Anterior cingulate cortex (tissue), 58 donors: ENCODE measurements at places on chromosomes 7 and 10.

DNA sequence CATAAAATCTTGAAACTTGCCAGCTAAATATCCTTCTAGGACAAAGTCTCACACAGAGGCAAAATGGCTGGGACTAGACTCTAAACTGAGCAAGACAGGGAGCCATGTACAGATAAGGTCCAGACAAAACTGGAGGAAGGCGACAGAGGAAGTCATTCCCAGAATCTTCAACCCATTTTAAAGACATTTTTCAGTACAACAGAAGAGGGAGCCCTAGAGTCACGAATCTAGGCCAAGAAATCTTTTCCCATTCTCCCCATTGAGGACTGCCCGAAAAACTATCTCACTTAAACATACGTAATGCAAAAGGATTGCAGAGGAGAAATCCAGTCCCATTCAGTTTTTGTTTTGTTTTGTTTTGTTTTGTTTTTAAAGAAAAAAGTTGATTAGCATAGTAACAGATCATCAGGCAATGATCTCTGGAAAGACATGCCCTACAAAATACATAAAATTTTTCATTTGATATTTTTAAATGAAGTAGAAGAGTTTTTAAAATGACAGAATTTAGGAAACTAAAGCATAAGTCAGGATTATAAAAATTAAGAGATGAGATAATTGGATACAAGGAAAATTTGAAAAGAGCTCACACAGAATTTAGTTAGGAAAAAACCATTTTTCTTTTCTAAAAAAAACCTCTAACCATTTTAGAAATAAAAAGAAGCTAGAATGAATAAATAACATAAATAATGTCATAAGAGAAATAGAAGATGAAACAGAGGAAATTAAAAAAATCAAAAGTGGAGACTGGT, 16.9 kb upstream of the PRF1 start:
- DNase-seq: no peak

DNA sequence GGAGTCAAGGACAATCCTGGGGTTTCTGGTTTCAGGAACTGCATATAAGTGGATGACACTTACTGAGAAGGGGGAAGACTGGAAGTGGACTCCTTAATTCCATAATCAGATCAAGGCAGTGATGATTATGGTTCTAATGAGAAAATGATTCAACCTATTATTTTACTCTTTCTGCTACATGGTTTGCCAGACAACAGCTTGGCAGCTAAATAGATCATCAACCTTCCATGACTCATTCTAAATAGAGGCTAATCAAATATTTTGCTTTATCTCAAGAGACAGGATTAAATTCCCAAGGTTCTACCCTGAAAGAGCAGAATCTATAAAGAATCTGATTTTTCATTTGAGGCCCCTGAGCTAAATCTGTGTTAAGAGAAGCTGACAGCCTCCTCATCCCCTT, 46.3 kb downstream of the CNNM1 start:
- no peak for DNase-seq

- DNase-seq: no peak
Observed at GRCh38 chr7:155145477-155146255, 75.5 kb downstream of the HTR5A start.

- no peak for DNase-seq
Observed at GRCh38 chr7:34309116-34309515, 348.9 kb upstream of the NPSR1 start.

DNA sequence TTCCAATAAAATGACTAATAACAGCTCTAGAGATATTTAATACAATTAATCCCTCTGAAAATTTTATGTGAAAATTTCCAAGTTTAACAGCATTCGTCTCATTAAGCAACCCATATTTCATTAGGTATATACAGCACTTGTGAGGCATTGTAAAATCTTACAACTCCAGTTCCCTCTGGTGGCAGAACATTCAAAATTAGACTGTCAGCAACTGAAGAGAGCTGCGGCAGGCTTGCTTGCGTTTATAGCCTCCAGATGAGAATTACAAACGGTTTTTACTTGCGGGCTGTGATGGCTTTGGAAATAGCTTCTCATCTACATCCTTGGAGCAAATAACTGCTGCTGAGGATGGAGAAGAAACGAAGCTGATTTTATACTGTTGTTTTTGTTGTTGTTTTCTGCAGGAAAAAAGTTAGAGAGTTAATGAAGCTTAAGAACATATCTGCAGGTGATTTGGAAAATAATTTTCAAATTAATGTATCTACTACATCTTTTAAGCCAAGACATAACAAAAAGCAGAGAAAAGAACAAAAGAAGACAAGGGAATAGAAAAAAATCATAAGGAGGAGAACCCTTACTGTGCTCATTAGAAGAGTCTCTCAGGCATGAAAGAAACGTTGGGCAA, 171.3 kb downstream of the MAGI2 start:
- no peak for DNase-seq

GRCh38 chr10:125084191-125084613, 76.2 kb downstream of the CTBP2 start:
- DNase-seq: no peak

- no peak for DNase-seq
Observed at GRCh38 chr10:78906734-78907390, 161.9 kb upstream of the ZMIZ1 start.

- no peak for DNase-seq
Observed at GRCh38 chr7:2441430-2442058, 34.7 kb downstream of the GRIFIN start.

DNA sequence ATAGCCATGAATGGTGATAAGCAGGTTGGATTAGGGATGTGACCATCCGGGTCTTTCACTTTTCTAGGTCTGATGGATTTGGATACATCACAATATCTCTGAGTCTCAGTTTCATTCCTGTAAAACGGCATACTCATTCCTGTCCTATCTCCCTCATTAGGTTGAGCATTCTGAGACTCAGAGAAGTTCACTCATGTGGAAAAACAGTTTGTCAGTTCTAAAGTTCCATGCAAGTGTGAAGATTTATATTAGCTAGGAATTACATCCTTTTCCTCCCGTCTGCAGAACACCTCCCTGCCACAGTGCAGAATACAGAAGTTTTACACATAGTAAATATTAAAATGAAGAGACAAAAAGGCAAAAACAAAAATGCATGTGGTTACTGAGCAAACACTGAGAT, 94.2 kb upstream of the SLC25A13 start:
- DNase-seq: no peak

- peak; percentile 5 for DNase-seq
Observed at GRCh38 chr10:112526906-112527305, 79.9 kb downstream of the VTI1A start.

- DNase-seq: no peak
Observed at GRCh38 chr10:46251857-46252847, 34.6 kb upstream of the ANTXRL start.

DNA sequence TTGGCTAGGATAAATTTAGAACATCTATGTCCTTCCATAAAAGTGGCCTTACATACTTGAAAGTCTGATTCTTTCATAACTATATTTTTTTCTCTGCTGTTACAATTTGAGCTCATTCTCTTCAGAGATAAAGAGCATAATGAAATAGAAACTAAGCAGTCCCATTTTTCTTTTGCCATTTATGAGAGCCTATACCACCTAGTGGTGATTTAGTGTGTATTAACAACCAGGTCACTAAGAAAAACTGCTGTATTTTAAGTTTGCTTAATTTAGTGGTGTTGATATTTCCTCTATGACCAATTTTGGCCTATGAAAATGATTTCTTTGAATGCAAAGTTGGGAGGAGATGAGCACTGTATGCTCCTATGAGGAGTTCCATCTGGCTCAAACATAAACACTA, 88.7 kb upstream of the ZWINT start:
- no peak for DNase-seq

- no peak for DNase-seq
Observed at GRCh38 chr7:91824201-91824600, 56.3 kb downstream of the MTERF1 start.

DNA sequence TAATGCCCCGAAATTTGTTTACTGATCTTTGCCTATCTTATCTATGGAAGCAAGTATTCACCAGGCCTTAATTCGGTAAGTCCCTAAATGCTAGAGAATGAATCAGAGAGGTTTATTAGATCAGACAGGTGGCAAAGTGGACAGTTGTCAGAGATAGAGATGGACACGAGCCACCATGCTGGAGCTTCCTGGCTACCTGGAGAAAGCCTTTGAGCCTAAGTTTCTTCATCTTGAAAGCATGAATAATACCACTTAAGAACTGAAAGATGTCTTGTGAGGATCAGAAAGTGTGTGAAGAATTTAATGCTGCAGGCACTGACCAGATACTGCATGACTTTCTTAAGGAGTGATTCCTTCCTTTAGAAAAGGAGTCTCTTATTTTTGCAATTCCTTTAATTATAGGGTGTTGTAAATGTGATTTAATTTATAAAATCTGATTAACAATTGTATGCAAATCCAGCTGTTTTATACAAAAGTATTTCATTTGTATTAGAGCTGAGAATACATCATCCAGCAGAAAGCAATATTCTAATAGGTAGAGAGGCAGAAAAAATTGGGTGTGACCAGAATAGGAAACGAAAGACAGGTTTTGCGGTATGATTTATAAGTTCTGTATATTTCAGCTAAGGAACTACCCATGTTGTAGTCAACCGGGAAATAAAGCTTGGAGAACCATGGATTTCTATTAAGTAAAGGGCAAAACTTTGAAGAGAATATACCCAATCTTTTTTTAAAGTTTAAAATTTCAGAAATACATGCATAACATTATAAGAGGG, 82.7 kb downstream of the SMURF1 start:
- no peak for DNase-seq

GRCh38 chr10:92822060-92822634, 26.2 kb upstream of the EXOC6 start:
- DNase-seq: no peak

- no peak for DNase-seq
Observed at GRCh38 chr10:117860135-117860534, 186.6 kb downstream of the RAB11FIP2 start.

- no peak for DNase-seq
Observed at GRCh38 chr7:121574109-121574508, 178.0 kb upstream of the FAM3C start.

DNA sequence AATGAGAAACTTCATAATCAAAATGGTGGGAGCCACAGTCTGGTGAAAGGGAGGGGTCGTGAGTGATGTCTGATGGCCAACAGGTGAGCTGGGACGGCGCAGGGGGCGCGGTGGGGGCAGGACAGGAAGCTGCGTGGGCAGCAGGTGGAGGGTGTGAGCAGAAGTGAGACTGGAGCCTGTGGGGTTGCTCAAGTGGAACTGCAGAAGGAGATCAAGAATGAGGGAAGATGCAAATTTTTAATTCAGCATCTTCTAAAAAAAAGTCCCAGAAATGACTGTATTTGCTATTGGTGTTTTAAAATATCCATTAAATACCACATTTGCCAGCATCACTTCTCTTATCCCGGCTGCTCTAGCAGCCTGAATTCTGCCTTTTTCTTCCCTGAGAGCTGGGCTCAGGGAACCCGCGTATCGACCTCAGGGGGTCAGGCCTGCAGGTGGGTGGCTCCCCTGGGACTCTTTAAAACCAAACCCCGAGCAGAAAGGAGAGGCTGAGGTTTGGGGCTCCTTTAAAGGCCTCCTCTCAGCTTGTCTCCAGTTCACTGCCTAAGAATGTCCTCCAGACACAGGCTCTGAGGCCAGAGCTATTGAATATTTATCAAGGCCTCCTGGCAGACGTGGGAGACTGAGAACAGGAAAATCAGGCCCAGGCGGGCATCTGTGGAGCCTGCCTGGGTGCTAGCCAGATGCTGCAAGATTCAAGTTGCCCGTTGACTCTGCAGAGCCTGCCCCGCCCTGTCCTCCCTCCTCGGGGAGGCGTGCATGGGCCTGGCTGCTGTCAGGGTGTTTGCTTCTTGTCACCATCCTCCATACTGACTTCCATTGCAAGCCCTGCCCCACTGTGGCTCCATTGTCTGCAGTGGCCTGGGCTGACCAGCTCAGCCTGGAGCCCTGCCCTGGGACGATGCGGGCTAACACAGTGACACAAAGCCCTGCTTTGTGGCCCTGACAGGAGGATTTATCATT, 53.9 kb downstream of the SYPL1 start:
- DNase-seq: peak; percentile 84

GRCh38 chr7:66321283-66321682, 116.1 kb downstream of the TPST1 start:
- no peak for DNase-seq
